MM.1S (cell line): ENCODE measurements at places on chromosomes 5 and 9.

DNA sequence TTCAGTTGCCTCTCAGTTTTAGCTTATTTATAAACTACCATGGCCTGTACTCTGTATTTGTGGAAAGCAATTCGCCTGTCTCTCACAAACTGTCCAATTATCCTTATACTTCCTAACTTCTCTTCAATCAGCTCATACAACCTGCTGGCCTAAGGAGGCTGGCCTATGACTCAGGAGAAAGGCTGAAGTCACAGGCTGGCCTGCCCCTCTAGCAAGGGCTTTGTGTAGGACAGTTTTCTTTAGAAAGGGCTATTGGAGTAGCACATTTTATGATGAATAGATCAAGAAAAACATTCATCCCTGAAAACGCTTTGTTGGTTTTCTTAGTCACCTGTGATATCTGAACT lies 988.7 kb upstream of the ARRDC3 start:
- no peak for DNase-seq

GRCh38 chr5:68405784-68406743 lies 190.5 kb downstream of the PIK3R1 start:
- DNase-seq, result no peak

DNA sequence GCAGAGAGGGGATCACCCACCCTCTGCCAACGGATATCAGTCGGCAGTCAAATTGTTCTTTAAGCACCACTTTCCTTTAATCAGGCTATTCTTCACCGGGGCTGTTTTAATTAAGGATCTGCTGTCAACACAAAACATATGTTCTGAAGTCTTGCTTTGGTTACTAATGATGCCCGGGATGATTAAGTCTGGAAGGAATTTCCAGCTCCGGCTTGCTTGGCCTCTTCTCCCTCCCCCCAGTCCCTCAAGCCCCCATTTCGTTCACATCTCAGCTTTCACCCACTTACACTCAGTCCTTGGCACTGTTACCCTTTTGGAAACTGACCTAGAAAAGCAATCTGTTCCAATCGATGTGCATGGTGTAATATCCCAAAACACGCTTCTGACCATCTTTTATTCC lies 74.7 kb downstream of the MSX2 start:
- DNase-seq, result no peak

GRCh38 chr9:78146241-78146640 lies 89.6 kb upstream of the CEP78 start:
- no peak for DNase-seq

GRCh38 chr5:97046270-97046982 lies 96.0 kb downstream of the LIX1 start:
- no peak for DNase-seq

DNA sequence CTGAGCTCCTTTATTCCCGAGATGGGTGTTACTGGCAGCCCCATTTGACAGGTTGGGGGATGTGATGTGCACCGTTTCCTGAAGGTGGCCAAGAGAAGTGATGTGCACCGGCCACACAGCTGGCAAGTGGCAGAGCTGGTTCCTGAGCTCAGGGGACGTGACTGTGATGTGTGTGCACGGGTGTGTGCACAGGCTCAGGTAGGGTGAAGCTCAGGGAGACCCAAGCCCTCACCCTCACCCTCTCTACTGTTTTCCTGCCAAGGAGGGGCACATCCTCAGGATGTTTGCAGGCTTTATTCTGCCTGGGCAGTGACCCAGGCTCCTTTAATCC lies 56.6 kb downstream of the WWC1 start:
- no peak for DNase-seq

DNA sequence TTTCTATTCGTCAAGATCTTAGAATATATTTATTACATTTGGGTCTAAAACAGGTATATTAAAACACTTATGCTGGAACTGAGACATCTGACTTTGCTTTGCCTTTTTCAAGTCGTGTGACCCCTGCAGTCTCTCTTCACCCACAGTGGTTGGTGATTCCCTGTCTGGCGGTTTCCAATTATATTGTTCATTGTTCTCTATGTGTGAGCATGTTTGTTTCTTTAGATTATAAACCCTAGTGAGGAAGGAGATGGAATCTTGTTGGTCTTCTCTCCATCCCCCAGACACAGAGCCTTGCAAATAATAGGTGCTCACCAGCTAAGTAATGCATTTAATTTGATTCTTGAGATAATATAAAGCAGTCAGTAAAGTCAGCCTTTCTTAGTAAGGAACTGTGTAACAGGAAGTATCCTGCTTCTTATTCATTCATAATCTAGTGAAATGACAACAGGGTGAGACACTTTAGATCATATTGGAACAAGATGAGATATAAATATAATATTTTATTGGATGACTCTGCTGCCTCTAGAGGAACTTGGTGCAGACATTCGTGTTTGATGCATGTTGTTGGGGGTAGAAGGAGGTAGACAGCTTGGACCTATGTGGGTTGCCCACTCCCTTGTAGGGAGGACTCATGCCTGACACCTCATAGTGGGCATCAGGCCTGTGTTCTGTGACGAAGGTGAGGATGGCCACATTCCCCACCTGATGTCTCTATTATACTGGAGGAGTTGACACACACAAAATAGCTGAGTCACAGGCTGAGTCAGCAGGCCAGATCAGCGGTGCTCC lies 88.1 kb downstream of the FGF1 start:
- no peak for DNase-seq

- no peak for DNase-seq
Observed at GRCh38 chr9:120545701-120546550, 34.0 kb downstream of the CDK5RAP2 start.

GRCh38 chr9:127059030-127059429 lies 63.4 kb downstream of the ANGPTL2 start:
- DNase-seq, result no peak

DNA sequence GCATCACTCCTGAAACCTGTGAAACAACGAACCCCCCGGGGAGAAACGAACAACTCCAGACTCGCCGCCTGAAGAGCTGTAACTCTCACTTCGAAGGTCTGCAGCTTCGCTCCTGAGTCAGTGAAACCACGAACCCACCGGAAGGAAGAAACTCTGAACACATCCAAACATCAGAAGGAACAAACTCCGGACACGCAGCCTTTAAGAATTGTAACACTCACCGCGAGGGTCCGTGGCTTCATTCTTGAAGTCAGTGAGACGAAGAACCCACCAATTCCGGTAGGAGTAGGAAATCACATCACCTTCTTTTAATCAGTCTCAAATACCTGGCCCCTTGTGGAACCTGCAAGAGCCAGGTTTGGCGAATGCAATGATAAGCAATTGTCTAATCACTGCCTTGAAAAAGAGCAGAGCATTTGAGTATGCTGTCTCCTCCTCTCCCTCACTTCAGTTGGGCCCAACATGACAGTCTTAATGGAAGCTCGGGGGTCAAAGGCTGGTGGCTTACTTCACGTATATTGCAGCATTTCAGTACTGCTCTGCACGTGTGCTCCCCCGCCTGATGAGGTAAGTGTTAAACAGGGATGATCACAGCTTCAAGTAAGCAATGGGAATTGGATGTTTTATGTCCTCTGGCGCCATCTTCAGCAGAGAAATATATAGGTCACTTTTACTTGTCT lies 473 bp downstream of the IRGM start:
- DNase-seq, result peak; percentile 91

GRCh38 chr9:95642189-95642588 lies 125.4 kb upstream of the PTCH1 start:
- DNase-seq, result no peak

DNA sequence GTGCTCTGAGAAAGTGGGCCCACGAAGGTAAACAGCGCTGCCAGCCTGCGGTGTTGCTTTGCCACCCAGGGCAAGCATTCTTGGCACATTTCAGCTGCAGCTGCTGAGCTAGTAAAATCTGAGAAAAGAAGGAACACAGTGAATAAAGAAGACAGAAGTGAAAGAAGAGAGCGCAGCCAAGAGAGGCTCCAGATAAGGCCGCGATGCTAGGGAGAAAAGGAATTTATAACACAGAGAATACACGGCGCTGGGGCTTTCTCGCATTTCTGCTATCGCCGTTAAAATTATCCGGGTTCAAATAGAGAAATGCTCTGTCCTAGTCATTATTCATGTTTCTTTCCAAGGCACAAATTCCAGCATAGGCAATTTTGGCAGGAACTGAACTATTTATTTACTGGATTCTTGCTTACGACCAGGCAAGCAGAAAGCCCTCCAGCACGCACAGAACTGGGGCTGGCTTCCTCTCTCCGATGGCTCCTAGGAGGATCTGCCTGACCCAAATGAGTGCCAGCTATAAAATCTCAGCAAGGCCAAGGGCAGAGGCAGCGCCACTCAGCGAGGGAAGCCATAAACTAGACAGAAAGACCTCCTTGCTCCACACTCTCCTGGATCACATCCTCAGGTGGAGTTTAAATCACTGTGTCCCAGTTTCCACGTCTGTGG lies 111.2 kb downstream of the ATPSCKMT start:
- no peak for DNase-seq

DNA sequence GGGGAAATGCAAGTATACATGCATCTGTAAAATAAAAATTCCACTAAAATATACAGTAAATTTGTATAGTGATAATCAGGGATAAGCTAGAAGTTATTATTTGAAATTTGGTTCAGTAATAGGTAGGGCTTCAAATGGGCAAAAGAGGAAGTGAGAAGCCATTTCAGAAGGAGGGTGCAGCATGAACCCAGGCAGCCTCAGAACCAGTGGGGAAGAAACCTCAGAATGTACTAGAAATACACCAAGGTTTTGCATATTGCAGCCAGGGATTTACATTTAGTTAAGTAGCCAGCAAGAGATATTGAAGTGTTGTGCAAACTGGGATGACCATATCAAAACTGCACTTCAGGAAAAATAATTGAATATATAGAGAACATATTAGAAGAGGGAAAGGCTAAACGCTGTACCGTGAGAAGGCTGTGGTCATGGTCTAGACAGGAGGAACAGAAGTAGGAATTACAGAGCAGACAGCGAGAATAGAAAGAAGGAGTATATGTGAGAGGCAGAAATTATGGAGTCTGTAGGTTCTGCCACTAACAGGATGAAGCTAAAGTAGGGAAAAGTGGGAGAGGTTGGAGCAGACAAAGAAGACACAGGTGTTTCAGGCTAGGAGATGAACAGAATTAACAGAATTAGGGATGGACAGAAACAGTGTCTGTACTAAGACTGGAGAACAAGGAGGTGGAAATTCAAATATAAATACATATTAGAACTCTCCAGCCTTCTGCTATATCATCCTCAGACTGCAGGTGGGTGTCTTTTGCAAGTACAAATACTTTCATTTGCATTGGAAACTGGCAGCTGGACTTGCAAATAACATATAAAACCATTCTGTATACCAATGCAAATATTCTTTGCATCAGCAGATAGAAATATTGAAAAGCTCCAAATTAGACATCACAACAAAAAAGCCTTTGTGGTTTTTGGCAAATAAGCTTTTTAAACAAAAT lies 335.6 kb downstream of the ZNF608 start:
- DNase-seq, result peak; percentile 36

- no peak for DNase-seq
Observed at GRCh38 chr9:127523312-127523851, 72.1 kb downstream of the LRSAM1 start.

GRCh38 chr9:74173284-74173683 lies 323.9 kb upstream of the RORB start:
- DNase-seq, result peak; percentile 40

GRCh38 chr5:173290477-173291131 lies 37.6 kb downstream of the STC2 start:
- no peak for DNase-seq

GRCh38 chr5:179558932-179559283 lies 8.6 kb downstream of the RUFY1 start:
- no peak for DNase-seq

DNA sequence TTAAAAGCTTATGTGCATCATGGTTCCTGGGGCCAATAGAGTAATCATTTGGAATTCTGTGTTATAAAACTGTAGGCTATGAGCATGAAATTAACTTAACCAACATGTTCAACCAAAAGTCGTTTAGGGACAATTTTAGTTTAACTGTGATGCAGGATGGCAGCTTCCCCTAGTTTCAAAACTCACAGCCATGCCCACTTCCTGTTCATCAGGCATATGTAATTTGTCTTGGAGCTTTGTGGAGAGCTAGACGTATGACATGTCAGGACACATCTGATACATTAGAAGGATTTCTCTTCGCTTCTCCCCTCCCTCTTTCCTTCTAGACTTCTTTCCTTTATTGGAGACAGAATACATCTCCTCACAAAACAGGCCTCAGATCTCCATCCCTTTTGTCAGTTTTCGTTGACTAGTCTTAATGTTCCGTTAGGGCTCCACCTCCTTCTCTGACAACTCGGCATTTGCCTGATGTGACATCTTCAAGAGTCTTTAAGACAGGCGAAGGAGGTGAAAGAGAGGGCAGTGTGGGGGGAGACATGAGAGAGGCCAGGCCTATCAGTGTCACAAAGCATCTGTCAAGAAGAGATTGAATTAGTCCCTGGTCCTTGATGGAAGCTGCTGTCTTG lies 176.0 kb downstream of the MSX2 start:
- DNase-seq, result no peak

DNA sequence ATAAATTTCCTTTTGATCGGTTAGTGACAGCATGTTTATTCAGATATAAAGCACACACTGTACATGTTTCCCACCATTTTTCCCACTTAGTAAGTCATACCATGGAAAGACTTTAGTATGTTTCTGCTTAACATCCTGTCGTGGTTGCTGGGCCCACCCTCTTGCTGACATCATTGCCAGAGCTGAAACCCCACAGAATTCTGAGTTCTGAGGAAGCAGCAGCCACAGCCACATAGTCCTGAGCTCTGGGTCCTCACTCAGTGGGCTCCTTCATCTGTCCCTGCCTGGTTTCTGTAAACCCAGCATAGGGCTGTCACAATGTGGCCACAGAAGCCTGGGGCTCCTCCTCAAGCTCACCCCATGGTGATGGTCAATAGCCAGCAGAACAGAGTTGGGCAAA lies 441.5 kb downstream of the ENC1 start:
- DNase-seq, result no peak

GRCh38 chr5:137203011-137203632 lies 296.0 kb downstream of the SPOCK1 start:
- DNase-seq, result no peak

GRCh38 chr5:135018457-135018856 lies 15.6 kb downstream of the PITX1 start:
- no peak for DNase-seq

GRCh38 chr5:149383399-149383798 lies 4.3 kb upstream of the IL17B start:
- DNase-seq, result no peak

DNA sequence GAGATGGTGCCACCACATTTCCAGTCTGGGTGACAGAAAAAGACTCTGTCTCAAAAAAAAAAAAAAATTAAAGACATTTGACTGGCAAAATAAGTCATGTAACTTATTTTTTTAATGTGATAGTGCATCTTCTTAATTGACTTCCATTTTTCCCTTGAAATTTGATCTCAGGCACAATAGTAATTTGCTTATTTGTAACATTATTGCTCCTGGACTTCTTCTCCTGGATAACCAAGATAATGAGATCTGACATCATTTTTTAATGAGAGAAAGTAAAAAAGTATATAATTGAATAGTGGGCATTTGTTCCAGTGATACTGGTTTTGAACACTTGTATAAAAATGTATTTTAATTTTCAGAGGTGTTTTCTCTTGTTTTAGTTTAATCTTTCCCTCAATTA lies 3.5 kb downstream of the ARHGEF28 start:
- DNase-seq, result no peak

DNA sequence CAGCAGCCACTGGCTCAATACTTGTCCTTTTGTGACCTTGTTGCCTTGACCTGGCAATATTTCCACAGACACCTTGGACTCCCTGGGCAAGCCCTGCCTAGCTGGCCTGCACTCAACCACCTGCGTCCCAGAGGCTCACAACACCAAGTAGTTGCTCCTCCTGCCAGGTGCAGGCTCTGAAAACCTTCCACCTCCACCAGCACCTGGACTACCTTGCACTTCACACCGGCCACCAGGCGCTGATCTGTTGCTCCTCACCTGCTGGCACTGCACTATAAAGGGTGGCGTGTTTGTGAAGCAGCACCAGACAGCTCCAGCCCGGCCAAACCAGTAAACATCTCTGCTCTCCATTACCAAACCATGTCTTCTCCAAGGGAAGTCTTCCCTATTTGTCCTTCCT lies 997.7 kb downstream of the PTPRD start:
- DNase-seq, result peak; percentile 30
